ENCODE measurements at places on chromosomes 7 and 10.

GRCh38 chr7:33640741-33641140 lies 264.6 kb upstream of the BMPER start:
- DNase-seq: no peak

DNA sequence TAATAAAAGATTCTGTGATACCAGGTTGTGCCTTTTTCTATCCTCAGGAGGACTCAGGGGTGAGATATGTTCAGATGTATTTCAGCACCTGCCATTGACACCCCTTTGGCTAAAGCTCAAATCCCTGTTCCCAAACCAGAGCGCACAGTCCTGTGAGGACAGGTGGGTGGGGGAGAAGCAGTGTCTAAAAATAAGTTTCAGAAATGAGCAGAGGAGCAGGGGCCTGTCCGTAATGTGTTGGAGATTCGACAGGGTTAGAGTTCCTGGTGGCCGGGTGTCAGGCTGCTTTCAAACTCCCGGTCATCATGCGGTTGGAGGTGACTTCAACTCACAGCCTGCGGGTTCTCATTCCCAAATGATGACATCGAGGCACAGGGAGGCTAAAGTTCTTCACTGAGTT lies 211.5 kb downstream of the KLF6 start:
- DNase-seq: no peak

DNA sequence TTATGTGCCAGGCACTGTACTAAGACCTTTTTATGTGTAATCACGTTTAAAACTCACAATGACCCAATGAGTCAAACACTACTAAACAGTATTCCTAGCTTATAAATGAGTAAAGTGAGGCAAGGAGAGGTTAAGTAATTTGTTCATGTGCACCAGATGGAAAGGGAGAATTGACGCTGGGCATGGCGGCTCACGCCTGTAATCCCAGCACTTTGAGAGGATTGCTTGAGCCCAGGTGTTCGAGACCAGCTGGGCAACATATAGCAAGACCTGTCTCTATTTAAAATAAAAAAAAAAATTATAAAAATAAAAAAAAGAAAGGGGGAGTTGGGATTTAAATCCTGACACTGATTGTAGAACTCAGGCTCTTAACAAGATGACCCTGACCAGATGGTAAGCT lies 46.7 kb upstream of the DLG5 start:
- no peak for DNase-seq

- DNase-seq: no peak
These were observed 712 bp downstream of the ITPRIP start for GRCh38 chr10:104337521-104337984.

DNA sequence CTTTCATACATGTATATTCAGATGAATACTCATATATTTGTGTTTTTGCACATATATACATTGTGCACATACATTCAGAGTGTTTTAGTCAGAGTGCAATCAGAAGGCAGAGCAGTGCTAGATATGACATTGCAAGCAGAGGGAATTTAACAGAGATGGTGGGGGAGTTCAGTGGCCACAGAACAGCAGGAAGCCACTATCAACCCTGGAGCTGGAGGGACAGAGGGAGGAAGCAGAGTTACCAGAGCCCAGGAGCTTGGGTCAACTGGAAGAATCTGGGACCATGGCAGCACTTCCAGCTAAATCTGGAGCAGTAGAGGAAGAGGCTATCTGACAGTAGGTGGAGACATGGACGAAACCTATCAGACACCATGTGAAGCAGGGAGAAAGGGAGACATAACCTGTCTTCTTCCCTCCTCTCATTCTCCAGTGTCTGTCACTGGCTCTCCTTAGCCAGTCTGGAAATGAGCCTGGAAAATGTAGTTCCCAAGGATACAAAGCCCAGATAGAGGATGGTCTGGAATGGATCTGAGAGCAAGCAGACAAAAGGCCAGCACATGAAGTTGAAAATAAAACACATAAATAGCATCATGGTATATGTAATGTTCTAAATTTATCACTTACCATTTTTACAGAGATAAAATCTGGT lies 33.6 kb upstream of the HERPUD2 start:
- DNase-seq: no peak

DNA sequence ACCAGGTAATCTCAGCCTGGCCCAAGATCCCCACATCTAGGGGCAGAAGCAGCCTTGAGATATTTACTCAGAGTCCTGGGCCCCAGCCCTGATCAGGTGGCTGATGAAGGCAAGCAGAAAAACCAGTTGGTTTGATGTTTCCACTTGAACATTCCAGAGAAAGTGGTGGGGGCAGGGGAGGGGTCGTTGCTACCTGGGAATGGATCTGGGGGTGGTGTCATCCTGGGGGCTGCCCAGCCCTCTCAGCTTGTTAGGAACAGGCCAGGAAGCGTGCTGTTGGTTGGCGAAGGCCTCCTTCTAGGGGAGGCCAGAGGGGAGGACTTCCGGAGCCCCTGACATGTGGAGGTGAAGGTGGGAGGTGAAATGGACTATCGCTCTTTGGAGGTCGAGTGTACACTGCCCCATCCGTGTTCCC lies 3.7 kb upstream of the ABHD11 start:
- no peak for DNase-seq

- DNase-seq: no peak
These were observed 224.3 kb downstream of the SFMBT2 start for GRCh38 chr10:7186387-7187018.

DNA sequence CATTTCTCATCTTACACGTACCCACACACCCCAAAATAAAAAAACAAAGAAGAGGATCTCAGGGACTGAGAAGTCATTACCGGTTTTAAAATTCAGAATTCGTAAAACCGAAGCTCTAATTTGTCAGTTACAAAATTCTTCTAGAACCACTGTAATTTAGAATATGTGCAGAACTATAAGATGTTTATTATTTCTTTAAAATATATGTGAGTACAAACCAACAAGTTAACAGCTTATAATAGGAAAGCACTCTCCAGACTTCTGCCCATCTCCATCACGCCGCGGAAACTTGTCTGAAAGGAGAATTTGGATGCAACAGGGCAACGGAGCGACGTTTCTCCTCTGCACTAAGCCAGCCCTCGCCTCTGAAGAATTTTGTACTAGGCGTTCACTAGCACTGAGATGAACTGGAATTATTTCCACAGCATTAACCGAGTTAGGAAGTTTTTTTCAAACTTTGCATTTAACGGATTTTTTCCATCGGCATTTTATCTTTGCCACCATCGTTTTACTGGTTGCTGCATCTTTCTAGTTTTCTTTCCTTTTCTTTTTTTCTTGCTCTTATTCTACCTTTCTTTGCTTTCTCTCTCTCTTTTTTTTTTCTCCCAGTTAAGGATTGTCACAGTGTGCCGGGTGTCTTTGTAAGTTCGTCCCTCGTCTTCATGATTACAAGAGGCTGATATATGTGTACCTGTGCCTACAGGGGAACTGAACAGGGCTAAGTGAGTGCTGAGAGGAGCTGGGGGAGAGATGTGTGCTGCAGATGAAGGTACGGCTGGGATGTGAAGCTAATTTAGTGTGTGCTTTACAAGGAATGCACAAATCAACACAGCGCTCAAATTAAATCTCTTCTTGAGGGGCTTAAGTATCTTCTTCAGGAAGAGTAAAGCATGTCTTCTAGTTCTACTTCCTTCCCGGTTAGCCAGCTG lies 295.9 kb upstream of the NFE2L3 start:
- DNase-seq: no peak

DNA sequence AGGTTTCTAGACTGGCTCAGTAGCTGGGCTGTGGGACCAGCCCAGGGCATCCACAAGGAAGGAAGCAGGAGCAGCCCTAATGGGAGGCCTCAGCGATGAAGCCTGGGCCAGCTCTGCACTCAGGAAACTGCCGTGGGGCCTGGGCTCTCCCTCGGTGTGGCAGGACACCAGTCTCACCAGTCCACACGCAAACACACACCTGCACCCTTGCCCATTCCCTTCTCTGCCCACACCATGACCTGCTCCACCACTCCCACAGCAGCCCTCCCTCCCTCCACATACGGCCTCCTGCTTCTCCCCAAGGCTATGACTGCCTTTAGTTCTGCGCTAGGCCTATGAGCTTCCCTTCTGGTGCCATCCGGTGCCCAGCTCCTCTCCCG lies 7.1 kb downstream of the FGF8 start:
- DNase-seq: no peak

DNA sequence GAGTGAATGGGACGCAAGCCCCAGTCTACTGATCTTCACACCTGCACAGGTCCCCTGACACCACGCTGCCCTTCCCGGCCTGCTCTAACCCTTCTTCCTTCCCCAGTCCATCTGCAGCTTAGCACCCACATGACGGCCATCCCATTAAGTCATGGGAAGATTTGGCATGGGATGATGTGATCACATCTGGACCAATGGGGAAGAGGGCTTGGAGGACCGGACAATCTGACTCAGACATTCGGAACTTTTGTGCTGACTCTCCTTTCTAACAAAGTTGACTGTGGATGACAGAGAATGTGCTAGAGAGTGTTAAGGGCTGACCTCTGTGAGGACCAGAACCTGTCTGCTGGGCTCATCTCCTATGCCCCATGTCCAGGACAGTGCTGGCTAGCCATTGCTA lies 15.6 kb downstream of the CXCL12 start:
- no peak for DNase-seq

DNA sequence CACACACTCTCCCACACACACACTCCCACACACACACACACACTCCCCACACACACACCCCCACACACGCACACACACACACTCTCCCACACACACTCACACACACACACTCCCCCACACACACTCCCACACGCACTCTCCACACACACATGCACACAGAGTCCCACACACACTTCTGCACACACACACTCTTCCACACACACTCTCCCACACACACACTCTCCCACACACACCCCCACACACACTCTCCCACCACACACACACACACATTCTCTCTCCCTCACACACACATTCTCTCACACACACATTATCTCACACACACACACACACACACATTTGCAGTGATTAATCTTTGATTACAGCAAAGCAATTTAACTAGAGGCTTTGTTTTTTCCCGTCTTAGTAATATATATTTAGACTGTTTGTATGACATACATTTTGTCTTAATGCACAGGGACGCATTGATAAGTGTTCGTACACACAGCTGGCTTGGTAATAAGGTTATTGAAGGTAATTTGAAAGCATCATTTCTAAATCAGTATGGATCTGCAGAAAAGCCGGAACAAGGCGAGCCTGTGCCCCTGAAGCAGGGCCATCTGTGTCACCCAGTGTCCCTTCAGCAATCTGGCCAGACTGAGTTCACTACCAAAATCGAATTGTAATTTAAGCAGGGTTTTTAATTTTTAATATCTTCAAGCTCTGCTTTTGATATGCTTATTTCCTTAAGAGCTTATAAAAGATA lies 69.9 kb upstream of the SH2B2 start:
- DNase-seq: no peak

DNA sequence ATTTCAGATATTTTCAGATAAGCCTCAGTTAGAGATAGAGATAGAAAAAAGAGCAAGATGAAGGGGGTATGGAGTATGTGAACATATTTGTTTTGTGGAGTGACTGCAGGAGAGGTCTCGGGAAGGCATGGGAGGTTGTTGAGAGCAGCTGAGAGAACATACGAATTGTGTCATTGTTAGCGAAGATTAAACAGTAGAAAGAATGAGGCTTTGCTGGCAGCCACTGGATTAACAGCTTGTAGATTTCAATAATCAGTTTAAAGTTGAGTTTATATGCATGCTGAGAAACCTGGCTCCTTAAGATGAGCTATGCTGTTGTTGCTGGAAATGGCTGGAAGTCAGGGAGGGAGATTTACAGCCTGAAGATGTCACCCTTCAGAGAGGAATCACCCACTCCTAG lies 100.9 kb upstream of the SORCS3 start:
- DNase-seq: no peak

DNA sequence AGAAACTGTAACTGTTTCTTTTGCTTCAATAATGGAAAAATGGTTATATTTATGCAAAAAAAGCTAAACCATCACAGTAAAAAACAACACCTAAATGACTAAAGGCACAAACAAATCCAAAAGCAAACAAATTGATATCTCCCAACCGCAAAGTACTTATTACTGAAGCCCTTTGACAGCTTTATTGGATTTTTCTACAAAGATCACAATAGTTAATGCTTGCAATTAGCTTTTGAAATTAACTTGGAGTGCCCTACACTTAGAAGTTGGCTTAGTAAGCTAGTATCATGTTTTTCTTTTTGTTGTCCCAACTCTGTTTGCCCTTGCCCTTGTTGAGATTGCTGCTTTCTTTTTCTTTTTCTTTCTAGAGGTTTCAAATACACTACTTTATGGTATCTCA lies 257.5 kb downstream of the INHBA start:
- DNase-seq: no peak

GRCh38 chr7:140640060-140640637 lies 464 bp downstream of the DENND2A start:
- DNase-seq: peak; percentile 33

DNA sequence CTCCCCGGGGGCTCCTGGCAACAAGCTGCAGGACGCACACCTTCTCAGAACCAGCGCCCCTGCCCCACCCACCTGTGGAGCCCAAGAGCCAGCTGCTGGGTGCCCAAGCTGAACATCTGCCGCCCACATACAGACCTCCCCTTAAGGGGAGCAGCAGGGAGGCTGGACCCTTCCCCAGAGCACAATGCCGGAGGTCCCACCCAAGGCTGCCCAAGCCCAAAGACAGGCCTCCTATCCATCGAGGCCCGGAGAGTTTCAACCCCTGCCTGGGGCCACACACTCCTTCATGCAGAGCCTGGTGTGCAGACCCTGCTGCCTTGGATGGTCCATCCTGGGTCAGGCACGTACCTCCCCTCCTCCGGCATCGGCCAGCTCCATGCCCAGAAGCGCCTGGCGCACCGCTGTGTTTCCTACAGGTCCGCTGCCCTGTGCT lies 48.7 kb downstream of the VIPR2 start:
- no peak for DNase-seq

DNA sequence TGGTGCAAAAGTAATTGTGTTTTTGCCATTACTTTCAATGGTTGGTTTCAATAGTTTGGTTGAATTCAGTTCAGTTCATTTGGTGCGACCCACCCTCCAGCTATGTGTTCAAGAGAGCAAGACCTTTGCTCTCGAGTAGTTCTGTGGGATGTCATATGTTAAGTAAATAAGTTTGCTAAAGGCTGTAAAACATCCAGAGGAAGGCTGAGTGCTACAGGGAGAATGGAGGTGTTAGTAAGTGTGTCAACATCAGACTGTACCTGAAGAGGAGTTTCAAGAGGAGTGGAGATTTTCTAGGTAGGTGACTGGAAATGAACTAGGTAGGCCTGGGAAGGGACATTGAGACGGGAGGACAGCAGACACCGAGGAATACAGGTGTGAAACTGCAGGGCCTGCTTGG lies 147.7 kb downstream of the SH2D4B start:
- DNase-seq: no peak

DNA sequence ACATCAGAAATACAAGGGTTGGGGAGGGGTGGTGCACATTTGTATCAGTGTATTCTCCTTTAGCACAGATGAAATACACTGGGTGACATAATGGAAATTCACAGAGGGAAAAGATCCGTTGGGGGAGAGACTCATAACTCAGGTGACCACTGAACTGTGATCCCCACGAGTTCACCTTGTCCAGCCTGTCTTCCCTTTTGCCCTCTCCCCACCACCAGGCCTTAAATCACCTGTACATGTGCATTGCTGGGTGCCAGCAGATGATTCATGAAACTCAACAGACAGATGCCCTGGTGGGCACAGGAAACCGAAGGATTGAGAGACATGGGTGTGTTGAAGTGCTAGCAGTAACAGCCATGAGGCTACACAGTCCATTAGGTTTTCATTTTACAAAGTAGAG lies 253.3 kb downstream of the PLXNA4 start:
- no peak for DNase-seq

- no peak for DNase-seq
These were observed 50.6 kb upstream of the MTURN start for GRCh38 chr7:30084212-30084611.

Data from NCI-H187 (cell line).